ENCODE measurements at places on chromosomes 1 and 21.

- no peak for DNase-seq
These were observed 684.0 kb downstream of the NCAM2 start for GRCh38 chr21:21682172-21682571.

DNA sequence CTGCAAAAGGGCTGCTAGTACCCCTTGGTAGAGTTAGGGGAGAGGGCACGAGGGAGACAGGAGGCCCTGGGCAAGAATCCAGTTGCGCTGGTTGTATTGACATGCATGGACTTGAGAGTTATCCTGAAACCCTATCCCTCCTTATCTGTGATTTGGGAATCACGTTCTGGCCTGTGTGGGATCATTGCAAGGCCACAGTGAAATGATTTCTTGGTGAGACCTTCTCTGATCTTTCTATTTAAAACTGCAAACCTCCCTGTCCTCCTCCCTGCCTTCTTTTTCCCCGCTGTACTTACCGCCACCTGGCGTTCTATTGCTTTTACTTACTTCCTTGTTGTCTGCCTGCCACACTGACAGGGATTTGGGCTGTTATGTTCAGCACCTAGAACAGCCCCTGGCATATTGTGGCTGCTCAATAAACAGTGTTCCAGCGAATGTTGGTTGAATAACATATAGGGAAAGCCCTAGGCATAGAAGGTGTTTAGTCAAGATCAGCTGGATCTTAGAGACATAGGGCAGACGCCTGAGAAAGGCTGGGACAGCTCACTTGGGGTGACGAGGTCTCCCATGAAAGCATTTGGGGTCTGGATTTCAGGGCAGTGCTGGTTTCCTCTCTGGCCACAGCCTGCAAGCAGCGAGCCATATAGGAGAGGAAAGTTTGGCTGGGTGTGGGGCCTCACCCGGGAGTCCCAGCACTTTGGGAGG, 25.6 kb downstream of the ALPL start:
- DNase-seq = peak; percentile 37

- no peak for DNase-seq
These were observed 48.3 kb upstream of the LHX8 start for GRCh38 chr1:75085931-75086330.

- no peak for DNase-seq
These were observed 179.0 kb downstream of the DSCAM start for GRCh38 chr21:40667967-40668366.

GRCh38 chr1:9331558-9332346, 39.1 kb downstream of the SPSB1 start:
- no peak for DNase-seq

- no peak for DNase-seq
These were observed 10.8 kb downstream of the ARID4B start for GRCh38 chr1:235317168-235317567.

- no peak for DNase-seq
These were observed 22.1 kb downstream of the ADAM30 start for GRCh38 chr1:119874186-119874585.

DNA sequence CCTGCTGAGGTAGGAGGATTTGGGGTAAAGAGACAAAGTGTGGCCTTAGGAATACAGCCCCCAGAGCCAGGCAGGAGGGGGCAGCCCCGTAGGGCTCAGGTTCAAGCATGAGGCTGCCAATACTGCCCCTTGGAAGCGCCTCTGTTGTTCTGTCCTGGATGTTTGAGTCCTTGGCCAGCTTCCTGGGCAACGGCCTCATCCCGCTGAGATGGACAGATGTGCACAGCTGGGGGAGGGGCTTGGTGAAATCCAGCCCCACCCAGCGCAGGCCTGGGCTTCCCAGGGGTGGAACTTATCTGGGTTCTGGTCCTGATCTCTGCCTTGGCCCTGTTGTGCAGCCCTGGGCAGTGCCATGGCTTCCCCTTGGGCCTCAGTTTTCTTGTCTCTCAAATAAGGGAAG, 34.8 kb upstream of the MAN1C1 start:
- DNase-seq = no peak

GRCh38 chr1:64203420-64203819, at the start of gene UBE2U:
Gene UBE2U (plus strand): TSS chr1:64203623. CDS start chr1:64204051, 428 bp downstream.
- no peak for DNase-seq

GRCh38 chr1:57820356-57821095, 396.7 kb upstream of the DAB1 start:
- DNase-seq = peak; percentile 25

DNA sequence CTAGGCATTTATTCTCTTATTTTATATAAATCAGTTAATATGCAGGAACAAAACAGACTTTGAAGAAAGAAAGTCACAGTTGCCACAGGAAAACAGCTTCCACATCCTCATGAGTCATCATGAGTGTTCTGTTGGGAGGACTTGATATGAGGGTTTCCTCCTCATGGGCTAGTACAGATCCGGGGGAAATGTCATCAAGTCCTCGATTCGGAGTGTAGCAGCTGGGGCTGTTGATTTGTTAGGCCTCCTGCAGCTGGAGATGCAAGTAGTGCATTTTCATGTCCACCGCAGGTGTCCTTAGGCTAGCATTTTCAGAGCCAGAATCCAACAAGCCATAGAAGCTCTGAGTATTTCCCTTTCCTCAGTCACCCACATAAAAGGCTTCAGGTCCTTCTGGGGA, 36.7 kb downstream of the ADAM30 start:
- no peak for DNase-seq

GRCh38 chr1:224831501-224831900, 98.0 kb upstream of the DNAH14 start:
- no peak for DNase-seq

GRCh38 chr1:26950602-26951001, 9.7 kb downstream of the KDF1 start:
- DNase-seq = no peak

GRCh38 chr21:35968564-35968963, 91.8 kb downstream of the SETD4 start:
- no peak for DNase-seq

DNA sequence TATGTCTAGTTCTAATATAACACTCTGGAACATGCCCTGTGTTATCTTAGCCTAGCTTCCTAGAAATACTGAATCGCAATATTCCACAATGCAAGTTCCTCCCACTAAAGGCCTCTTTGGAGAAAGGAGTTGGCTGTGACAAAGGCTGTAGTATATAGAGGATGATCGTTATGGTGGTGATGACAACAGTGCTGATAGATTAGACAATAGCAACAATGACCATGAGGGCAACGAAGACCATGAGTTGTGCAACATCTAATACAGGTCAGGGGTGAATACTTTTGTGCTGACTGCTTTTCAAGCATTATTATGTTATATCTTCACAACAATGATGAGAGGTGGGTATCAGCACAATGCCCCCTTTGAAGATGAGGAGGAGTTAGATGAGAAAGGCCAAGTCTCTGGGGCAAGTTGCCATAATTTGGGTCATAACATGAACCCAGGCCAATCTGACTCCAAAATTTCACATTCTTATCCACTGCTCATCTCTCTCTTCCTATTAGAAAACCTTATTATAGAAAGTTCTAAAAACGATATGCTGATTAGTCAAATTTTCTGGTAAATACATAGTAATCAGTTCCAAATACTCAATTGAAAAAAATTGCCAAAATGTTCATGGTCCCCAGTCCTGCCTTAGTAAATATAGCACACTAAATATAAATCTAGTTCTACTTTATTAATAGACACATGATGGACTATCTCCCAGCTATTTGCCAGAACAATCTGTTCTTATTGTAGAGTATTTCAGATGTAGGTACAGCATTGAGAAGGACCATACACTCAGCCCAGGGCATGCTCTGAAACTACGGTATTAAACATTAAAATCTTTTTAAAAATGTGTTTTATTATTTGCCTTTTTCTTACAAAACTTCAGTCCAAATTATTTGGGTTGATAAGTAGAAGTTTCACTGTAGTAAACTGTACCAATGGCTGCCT, 37.5 kb downstream of the HIVEP3 start:
- no peak for DNase-seq

DNA sequence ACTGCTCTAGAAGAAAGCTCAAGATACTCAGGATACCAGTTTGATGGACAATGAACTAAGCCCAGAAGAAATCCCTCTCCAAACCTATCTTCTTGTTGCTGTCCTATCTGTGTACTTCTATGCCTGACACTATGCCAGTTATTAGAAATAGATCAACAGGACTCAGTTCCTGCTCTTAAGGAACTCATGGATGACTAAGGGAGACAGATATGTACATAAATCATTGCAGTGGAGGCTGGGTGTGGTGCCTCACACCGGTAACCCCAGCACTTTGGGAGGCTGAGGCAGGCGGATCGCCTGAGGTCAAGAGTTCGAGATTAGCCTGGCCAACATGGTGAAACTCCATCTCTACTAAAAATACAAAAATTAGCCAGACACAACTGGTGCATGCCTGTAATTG, 42.4 kb upstream of the AK4 start:
- DNase-seq = no peak

- DNase-seq = no peak
These were observed 61.9 kb downstream of the WNT9A start for GRCh38 chr1:227885648-227886502.

GRCh38 chr1:204506201-204506968, 9.8 kb upstream of the MDM4 start:
- DNase-seq = peak; percentile 89

DNA sequence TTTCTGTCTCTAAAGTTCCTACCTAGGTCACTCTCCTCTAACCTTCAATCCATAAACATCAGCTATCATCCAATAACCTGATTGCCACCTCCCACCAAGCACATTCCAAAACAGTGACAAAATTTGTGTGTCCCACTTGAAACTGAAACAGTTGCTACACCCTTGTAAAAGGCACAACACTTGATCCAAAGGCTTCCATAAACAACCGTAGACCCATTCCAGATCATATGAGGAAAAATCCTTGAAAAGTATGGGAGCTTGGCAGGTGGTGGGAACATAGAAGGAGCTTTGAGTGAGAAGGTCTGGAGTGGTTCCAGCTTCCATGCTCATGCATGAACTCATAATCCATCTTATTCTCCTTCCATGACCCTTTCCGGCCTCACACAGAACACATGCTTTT, 82.0 kb upstream of the ATP1A1 start:
- no peak for DNase-seq

DNA sequence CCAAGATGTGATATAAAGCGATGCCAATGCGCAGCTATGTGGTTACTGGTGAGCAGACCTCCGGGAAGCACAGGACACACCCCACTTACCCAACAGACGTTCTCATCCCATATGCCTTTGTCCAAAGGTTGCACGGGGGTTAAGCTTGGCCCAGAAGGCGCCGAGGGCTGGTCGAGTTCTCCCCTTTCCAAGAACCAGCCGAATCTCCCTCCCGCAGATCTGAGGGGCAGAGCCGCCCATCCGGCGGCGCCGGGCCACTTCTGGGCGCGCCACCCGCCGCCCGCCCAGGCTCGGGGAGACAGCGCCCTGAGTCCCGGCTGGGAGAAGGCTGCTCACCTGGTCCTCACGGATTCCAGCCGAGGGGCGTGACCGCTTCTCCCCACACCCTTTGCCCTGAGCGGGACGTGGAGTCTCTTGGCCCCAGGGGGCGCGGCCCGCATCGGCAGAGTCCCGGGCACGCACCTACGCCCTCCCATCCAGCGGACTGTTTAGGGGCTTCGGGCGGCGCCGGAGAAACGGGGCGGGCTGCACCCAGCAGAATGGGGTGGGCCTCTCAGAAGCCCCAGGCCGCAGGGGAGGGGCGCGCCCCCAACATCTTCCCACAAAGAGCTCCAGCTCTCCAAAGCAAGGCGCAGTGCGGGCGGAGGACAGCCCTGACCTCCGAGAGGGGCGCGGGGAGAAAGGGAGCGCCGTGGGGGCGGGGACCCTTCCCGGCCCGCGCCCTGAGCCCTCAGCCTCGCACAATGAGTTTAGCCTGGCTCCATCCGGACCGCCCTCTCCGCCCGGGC, 615 bp downstream of the GPR161 start:
- DNase-seq = no peak

- DNase-seq = no peak
These were observed 20.2 kb upstream of the GPR137B start for GRCh38 chr1:236122176-236122575.
